Activated CD4-positive, alpha-beta T cell treated with anti-CD3 and anti-CD28 coated beads for 48 hours (primary cell): ENCODE measurements at places on chromosomes 5 and 9.

DNA sequence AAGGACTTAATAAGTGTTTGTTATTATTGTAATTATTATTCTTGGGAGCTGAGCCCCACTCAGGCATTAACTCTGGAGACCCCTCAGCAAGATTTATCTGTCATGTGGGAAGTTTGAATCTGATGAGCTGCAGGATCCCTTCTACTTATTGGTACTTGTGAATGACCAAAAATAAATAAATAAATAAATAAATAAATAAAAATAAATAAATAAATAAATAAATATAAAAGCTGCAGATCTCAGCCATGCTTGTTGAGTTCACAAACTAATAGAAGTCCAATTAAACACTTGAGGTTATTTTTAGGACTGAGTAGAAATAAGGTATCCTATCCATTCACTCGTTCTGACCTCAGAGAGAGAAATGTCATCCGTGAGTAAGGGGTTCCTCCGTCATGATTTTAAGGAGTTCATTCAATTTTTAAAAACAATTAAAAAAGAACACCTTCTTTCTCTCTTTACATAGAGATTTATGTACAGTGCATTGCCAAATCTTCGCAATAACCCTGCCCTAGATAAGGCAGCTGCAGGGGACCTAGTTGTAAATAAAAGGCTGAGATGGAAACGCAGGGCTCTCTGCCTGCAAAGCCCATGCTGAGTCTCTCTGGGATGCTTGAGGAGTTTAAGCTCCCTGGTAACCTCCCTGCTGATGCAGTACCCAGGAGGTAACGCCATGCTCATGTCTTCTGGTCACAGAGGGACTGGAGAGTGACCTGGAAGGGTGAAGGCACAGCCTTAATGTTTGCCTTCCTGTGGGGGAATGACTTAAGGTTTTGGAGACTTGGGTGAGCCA, 1.2 kb downstream of the EFCAB9 start:
- no peak for DNase-seq

DNA sequence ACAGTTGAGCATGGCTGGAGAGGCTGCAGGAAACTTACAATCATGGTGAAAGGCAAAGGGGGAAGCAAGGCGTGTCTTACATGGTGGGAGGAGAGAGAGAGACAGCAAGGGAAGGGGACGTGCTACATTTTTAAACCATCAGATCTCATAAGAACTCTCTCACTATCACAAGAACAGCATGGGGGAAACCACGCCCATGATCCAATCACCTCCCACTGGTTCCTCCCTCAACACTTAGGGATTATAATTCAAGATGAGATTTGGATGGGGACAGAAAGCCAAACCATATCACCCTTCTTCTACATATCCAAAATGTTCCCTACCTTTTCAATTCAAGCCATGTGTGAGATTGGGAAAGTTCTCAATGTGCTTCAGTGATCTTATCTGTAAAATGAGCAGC, 22.9 kb upstream of the GLRX start:
- DNase-seq = no peak

DNA sequence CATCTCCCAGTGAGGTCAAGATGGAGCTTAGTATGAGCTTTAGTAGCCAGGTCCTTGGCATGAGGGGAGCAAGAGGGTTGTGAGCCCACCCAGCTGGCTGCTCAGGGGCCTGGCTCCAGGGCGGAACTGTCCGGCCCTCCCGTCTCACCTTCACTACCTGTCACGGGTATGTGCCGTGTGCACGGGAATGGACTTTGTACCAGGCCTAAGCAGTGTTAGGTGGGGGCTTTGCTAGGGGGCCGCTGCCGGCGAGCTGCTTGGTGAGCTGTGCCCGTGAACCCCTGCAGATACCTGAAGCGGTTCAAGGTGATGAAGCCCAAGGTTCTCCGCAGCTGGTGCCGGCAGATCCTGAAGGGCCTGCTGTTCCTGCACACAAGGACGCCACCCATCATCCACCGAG, 46.7 kb downstream of the WNK2 start:
- no peak for DNase-seq

DNA sequence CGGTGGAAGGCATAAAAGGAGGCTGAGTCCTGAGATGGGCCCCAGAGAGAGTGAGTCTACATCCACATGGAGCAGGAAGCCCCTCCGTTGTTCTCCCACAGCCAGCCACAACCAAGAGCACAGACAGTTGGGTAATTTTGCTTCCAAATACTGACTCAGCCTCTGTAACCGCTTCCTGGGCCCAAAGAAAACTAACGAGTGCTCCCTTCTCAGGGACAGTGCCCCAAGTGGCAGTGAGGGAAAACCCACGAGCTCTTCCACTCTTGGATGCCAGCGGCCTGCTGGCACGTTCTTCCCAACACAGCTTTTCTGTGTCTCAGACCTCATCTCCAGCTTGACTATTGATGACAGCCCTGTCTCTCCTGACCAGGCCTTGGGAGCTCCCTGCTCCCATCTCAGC, 207.6 kb downstream of the FSTL4 start:
- no peak for DNase-seq

DNA sequence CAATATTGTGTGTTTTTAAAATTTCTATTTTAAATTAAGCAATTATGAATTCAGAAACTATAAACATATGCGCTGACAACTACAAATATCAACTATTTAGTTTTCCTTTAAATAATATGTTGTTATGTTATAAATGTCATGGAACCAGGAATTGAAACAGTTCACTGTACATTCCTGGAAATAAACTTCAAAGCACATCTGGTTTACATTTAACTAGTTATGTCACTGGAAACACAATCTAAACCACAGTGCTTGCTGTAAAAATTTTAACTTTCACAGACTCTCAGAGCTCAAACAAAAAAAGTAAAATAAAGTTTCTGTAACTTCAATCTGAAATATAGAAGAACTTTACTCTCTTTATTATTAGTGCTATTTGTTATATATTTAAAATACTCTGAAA, 179.2 kb downstream of the FBN2 start:
- DNase-seq = no peak

DNA sequence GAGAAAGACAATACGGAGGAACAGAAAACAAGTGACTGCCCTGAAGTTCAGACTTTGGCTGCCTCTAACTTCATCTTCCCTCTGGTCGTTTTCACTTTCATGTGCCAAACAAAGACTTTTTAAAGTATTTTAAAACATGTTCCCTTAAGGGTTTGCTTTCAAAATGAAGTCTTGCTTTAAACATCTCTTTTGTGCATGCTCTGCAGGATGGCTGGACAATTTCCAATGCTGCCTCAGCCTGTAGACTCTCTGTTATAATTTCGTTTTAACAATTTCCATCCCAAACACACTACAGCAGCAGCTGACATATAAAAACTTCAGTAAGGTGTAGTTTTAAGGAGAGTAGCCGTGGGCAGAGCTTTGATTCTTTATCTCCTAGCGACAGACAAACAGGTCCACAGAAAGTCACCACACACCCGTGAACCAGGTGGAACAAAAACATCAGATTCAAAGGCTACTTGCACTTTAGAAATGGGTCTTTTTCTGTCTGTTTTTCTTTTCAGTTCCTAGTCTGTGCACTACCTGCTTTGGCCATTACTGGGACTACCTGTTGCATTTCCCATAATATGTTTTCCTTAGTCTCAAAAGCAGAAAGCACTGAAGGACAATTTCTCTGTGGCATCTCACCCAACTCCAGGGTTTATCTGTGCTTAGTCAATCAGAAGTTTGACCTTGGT, 308.9 kb downstream of the DTWD2 start:
- DNase-seq = no peak

DNA sequence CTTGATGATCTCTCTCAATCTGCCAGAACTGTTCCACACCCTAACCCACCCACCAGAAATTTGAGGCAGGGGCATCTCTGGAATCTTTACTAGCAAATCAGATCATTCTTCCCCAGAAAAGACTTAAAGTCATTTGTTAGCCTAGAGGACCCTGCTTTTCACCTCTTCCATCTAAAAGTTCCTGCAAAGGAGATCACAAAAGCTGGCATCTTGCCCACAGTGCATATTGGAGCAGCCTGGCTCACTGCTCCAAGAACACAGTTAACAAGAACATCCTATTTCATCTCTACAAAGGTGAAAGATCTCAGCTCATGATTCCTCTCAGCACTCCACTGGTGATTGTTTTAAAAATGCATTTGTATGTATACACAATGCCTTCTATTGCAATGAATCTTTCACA, 36.3 kb downstream of the GABRP start:
- DNase-seq = no peak

- DNase-seq = no peak
Measured at GRCh38 chr9:76987594-76988200, 31.8 kb upstream of the FOXB2 start.

DNA sequence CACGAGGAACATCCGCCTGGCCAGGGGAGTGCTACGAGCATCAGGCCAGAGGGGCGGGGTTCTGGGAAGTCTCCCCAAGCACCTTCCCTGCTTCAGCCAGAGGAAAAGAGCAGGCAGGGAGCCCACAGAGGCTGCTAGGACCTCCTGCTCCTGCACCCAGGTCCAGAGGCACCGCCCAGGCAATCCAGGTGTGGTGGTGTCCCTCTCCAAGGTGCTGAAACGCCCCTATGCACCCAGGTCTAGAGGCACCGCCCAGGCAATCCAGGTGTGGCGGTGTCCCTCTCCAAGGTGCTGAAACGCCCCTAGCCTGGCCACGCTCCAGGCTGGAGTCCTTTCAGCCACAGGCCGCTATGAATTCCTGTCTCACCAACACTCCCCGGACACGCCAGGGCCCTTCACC, 10.7 kb upstream of the UBAC1 start:
- DNase-seq = peak; percentile 61

DNA sequence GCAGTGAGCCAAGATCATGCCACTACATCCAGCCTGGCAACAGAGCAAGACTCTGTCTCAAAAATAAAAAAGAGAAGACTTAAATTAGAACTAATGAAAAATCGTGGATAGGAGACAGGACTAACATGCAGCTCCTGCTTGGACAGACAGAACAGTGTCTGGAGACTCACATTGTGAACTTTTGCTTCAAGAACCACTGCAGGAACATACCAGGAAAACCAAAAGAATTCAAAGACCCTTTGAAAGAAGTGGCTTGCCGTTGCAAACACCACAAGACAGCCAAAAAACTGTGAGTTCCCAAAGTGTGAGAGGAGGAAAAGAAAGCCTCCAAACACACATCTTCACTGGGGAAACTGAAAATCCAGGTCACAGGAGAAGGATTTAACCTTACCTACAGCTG, 48.8 kb upstream of the SNAPC3 start:
- no peak for DNase-seq

- DNase-seq = peak; percentile 26
Measured at GRCh38 chr9:33129886-33130881, 37.0 kb downstream of the B4GALT1 start.

- DNase-seq = peak; percentile 18
Measured at GRCh38 chr9:1490341-1491232, 440.4 kb downstream of the DMRT2 start.

- no peak for DNase-seq
Measured at GRCh38 chr5:95723632-95724369, 7.3 kb upstream of the RHOBTB3 start.

DNA sequence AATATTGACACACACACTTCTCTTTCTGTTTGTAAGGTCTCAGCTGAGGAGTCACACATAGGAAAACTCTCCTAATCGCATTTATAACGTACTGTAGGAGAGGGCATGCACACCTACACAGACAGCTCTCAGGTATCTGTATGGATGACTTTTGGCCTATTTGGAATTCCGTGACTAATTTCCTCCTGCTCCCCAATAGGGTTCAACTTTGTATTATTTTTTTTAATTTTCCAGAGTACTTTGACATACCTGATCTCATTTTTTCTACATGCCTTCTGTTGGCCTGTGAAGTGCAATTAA, 195.9 kb downstream of the ARHGAP26 start:
- no peak for DNase-seq

DNA sequence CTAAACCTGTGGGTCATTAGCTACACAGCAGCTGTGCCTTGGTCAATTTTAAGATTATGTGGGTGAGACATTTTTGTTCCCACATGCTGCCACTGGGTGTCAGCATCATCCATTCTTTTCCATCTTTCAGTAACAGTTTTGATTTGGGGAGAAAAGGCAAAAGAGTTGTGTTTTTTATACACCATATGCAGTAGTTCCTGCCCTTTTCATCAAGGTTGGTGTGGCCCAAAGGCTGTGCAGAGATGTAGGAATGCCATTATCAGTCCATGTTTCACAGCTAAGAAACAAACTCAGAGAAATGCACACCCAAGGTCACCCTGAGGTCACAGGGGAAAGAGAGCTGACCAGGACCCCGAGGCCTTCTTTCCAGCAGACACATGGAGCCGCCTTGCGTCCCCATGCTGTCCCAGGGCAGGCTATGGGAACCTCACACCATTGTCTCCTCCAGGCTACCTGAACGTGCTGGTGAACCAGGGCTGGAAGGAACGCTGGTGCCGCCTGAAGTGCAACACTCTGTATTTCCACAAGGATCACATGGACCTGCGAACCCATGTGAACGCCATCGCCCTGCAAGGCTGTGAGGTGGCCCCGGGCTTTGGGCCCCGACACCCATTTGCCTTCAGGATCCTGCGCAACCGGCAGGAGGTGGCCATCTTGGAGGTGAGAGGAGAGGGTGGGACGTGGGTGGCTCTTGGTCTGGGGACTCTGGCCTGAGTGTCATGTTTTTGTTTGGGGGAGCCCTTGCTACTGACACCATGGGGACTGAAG, 27.8 kb upstream of the GRPEL2 start:
- DNase-seq = peak; percentile 33

GRCh38 chr5:150665044-150665443, 4.0 kb downstream of the MYOZ3 start:
- no peak for DNase-seq
